CD4-positive, alpha-beta memory T cell (primary cell): ENCODE measurements at places on chromosomes 1 and 21. TPM values are rescaled to one million over a fixed set of nuclear protein-coding genes. Genes with fewer than 3 reads are reported as not detected.
A peak's percentile ranks its signal among the peaks of the same experiment; 100 is the strongest.

ADCY10 gene
- not detected for polyA plus RNA-seq

RNF223 gene
- not detected for polyA plus RNA-seq

TINAGL1 gene
- not detected for polyA plus RNA-seq

KIF21B gene
- 0.55 TPM for polyA plus RNA-seq

- DNase-seq, result no peak
Observed at GRCh38 chr21:19031953-19032352, 628.4 kb upstream of the TMPRSS15 start.

GRCh38 chr21:41861255-41861654 is 17.9 kb downstream of the PRDM15 start:
- no peak for DNase-seq

DNA sequence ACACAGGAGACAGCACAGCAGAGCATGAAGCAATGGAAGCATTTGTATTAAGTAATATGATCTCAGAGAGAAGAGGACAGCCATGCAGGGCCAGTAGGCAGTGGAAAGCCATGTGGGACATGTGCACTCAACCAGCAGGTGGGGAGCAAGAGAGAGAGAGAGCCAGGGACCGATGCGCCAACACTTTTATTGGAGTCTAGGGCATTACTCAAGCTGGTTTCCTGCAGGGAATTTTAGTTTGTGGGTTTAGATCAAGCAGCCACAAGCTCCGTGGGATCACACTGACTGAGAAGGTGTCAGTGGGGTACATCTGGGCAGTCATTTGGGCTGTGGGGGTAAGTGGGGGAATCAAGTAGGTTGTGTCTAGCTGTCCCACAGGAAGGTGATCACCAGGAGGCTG is 137.1 kb downstream of the PCBP3 start:
- DNase-seq, result no peak

DNA sequence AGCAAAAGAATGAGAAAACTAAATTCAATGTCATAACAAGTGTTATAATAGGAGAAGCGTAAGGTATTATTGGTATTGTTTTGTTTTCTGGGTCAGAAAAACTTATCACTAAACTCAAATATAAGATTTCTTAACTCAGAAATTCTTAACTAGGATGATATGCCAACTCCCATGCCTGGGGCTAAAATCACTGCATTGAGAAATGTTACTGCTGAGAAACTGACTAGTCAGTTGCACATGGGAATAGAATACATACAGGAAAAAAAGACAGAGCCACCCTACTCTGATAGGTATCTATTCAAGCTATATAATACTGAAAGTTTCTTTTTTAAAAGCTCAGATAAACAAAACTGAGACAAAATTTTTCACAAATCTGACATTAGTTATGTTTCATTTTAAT is 56.3 kb downstream of the PRPF38A start:
- DNase-seq, result no peak

GRCh38 chr21:45255381-45256020 is 32.2 kb downstream of the POFUT2 start:
- DNase-seq, result peak; percentile 39

DNA sequence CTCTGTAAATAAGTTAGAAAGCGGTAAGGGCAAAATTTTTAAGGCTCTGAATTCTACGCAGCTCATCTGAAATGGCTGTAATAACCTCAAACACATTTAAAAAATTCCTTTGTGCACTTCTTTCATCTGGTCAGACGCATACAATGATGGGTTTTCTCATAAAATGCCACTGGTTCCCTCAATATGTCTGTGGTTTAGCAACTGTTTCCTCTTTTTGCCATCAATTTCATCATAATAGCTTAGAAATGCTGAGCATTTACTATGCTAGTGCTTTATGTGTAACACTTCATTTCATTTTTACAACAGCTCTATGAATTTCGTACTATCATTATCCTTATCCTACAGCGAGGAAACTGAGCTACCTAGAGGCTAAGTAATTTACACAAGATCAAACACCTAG is 35.3 kb upstream of the DMRTA2 start:
- no peak for DNase-seq

- DNase-seq, result no peak
Observed at GRCh38 chr1:116476321-116476720, 94.5 kb downstream of the CD58 start.
